ENCODE measurements at places on chromosomes 3 and 15.

GRCh38 chr3:139916271-139916670 is 18.7 kb upstream of the CLSTN2 start:
- no peak for DNase-seq

DNA sequence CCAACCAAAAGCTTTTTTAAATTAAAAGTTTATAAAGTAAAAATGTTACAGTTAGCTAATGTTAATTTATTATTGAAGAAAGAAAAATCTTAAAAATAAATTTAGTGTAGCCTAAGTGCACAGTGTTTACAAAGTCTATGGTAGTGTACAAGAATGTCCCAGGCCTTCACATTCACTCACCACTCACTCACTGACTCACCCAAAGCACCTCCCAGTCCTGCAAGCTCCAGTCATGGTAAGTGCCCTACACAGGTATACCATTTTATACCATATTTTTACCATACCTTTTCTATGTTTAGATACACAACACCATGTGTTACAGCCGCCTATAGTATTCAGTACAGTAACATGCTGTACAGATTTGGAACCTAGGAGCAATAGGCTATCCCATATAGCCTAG is 29.1 kb downstream of the SSR3 start:
- no peak for DNase-seq

- DNase-seq = no peak
These were observed 213.1 kb downstream of the FGF12 start for GRCh38 chr3:192514081-192514753.

DNA sequence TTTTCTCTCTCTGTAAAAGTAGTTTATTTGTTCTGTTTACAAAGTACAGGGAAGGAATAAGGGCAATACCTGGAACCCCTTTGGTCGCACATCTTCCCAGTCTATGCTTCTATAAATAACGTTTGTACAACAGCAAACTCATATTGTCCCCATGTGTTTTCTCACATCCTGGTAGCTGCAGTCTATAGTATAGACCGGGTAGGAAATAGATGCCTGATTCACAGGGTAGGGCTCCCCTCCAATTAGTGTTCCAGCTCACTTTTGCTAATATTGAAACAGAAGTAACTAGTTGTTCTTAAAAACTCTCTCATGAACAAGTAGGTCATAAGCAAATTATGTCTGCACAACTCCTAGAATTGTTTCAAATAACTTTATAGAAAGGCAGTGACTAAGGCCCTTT is 17.7 kb downstream of the ATG7 start:
- DNase-seq = no peak

DNA sequence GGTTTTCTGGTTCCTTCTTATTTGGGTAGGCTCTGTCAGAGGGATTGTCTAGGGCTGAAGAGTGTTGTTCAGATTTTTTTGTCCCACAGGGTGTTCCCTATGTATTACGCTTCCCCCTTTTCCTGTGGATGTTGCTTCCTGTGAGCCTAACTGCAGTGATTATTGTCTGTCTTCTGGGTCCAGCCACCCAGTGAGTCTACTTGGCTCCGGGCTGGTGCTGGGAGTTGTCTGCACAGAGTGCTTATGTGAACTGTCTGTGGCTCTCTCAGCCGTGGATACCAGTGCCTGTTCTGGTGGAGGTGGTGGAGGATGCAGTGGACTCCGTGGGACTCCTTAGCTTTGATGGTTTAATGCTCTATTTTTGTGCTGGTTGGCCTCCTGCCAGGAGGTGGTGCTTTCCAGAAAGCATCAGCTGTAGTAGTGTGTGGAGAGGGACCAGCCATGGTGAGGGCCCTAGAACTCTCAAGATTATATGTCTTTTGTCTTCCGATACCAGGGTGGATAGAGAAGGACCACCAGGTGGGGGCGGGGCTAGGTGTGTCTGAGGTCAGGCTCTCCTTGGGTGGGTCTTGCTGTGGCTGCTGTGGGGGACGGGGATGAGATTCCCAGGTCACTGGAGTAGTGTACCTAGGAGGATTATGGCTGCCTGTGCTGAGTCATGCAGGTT is 53.8 kb downstream of the CCDC66 start:
- no peak for DNase-seq

GRCh38 chr3:32813180-32813579 is 4.6 kb upstream of the TRIM71 start:
- no peak for DNase-seq

DNA sequence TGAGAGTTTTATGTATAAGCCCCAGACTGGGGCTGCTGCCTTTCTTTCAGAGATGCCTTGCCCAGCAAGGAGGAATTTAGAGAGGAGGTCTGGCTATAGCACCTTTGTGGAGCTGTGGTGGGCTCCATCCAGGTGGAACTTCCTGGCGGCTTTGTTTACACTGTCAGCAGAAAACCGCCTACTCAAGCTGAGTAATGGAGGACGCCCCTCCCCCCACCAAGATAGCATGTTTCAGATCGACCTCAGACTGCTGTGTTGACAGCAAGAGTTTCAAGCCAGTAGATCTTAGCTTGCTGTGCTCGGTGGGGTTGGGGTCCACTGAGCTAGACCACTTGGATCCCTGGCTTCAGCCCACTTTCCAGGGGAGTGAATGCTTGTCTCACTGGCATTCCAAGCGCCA is 155.6 kb downstream of the STXBP5L start:
- DNase-seq = no peak

GRCh38 chr3:9222956-9223639 is 26.3 kb downstream of the SRGAP3 start:
- no peak for DNase-seq

All from skin of body (tissue), 3 donors.